ENCODE measurements at places on chromosomes 6 and 20.

DNA sequence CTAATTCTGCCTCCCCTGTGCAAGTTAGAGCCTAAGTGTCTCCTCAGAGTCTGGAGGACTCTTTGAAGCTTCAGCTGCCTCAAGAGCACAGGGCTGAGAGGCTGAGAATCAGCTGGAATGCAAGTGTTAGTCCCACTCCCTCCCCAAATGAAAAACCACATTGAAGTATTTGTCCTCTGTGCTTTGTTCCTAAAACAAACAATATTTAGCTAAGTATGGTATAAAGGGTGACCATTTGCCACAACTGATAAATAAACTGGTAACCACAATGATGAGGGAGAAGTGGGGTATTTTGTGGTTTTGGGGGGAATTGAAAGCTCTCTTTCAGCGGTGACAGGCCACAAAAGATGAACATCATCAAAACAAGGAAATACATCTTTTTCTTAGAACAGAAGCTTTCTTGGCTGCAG lies 91.7 kb upstream of the HDDC2 start:
- DNase-seq, result no peak

- DNase-seq, result peak; percentile 21
These were observed 241.4 kb downstream of the IBTK start for GRCh38 chr6:82006027-82006738.

GRCh38 chr20:56004007-56004406 lies 1.3 kb downstream of the CBLN4 start:
- DNase-seq, result no peak

- DNase-seq, result no peak
These were observed 53.0 kb downstream of the ADAT2 start for GRCh38 chr6:143397227-143398222.

GRCh38 chr20:41265938-41266337 lies 51.6 kb downstream of the ZHX3 start:
- DNase-seq, result no peak

DNA sequence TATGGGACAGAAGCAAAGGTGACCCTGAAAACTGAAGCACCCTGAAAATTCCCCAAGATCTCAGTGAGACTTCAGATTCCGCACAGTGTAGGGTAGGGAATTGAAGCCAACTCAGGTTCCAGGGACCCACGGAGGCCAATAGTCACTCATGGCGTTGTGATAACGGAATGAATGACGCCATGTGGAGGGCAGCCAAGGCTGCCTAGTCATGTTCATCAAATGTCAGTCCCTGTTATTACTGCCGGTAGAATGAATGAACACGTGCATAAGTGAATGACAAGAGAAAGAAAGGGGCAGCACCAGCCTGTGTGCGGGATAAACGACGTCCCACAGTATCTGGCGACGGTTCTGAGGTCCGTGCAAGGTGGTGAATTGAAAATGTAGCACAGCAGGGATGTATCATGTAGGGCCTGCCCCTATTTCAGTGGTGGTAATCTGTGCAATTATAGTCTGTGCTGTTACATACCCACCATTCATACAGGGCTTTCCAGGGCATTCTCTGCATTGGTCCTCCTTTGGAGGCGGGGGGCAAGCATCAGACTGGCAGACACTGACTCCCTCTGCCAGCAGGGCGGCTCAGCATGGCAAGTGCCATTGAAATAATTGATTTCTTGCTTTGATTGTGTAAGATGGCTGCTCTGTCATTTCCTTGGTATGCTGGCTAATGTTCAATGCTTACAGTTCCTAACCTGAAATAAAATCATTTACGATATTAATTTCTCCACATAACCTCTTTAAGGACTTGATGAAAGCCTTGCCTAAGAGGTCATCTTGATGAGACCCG lies 386.9 kb downstream of the CDH4 start:
- no peak for DNase-seq

DNA sequence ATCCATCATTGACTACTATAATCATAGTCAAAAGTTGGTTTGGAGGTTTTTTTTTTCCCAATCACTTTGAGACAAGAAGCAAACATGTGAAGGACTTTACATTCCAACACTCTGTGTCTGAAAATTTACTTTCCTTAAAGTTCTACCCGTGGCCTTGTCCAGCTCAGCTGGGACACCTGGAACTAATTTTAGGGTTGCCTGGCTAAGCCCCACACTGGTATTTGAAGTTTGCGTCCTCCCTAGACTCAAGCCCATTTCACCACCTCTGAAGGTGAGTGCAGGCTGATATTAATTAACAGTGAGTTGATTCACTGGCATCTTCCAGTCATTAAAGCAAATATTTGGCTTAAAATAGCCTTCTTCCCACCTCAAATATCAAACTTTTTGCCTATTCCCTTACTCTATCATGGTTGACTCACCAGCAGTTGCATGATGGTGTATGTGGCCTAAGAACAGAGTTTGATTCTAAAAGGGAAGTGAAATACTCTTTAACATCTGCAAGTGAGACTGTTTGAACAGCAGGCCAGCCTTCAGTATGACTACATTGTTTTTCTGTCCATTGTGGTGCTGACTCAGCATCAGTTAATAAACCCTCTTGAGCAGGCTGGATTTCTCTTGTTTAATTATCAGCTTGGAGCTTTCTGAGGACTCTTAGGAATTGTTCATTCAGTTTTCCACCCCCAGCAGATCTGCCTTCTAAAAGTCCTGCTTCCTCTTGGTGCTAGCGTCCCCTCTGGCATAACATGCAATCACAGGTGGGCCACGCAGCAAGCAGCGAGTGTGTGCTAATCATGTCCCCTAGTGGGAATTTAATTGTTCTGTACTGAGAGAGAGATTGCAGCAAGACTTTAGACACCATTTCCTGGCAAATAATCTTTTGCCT lies 1.8 kb upstream of the PRDM1 start:
- peak; percentile 35 for DNase-seq

- no peak for DNase-seq
These were observed 4.5 kb upstream of the ZNF831 start for GRCh38 chr20:59159091-59159490.
